ENCODE measurements at places on chromosomes 13 and 19. TPM values are rescaled to one million over a fixed set of nuclear protein-coding genes. Genes with fewer than 3 reads are reported as not detected.

Gene CPAMD8
- 2.5 TPM for total RNA-seq

Gene TIMM29
- 41.5 TPM for total RNA-seq

Gene DZIP1
- 20.1 TPM for total RNA-seq

Gene TMC4
- total RNA-seq: 0.27 TPM

Gene CEACAM19
- 2.5 TPM for total RNA-seq

Gene TLE2
- total RNA-seq: 12.8 TPM

Gene C5AR1
- 0.09 TPM for total RNA-seq

Gene ZNF431
- total RNA-seq: 10.1 TPM

Gene SHISA7
- not detected for total RNA-seq

Gene PSPN
- total RNA-seq: 0.41 TPM

Gene POLR1G
- total RNA-seq: 3.0 TPM

Gene OR10H1
- not detected for total RNA-seq

Gene NBEA
- 6.9 TPM for total RNA-seq

Gene TTYH1
- total RNA-seq: not detected

Gene TEX101
- not detected for total RNA-seq

Gene LILRA5
- total RNA-seq: not detected

Gene IQCN
- 4.4 TPM for total RNA-seq

Gene CYP2A6
- total RNA-seq: not detected

Gene NAPA
- 66.0 TPM for total RNA-seq

Gene CDX2
- total RNA-seq: not detected

Gene HIF3A
- total RNA-seq: 0.49 TPM

Gene ZNF610
- 2.3 TPM for total RNA-seq

Gene SOX21
- 0.09 TPM for total RNA-seq

Gene FGF14
- 1.4 TPM for total RNA-seq

Gene PSG11
- not detected for total RNA-seq

Gene ZFP36
- 18.3 TPM for total RNA-seq

Gene FCGBP
- 0.33 TPM for total RNA-seq

Gene URAD
- total RNA-seq: not detected

Gene ZNF714
- total RNA-seq: 1.7 TPM

Gene SUGP1
- total RNA-seq: 22.6 TPM

Gene DEDD2
- 13.5 TPM for total RNA-seq

All from fibroblast of the aortic adventitia (primary cell).